ENCODE measurements at places on chromosomes 7 and 10.

DNA sequence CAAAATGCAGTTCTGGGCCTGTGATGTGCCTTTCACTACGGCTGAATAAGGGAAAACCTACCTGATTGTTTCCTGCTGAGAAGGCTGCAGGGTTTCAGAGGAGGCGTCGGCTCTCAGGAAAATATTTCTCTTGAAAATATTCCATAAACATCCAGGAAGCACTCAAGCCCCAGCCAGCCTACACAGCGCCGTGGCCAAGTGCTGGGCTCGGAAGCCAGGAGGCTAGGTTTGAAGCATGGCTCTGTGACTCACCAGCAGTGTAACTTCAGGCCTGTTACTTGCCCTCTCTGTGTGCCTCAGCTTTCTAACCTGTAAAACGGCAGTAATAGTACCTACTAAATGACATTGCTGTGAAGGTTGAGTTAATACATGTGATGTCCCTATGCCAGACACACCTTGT, 399.1 kb downstream of the GATA3 start:
- DNase-seq, result no peak

DNA sequence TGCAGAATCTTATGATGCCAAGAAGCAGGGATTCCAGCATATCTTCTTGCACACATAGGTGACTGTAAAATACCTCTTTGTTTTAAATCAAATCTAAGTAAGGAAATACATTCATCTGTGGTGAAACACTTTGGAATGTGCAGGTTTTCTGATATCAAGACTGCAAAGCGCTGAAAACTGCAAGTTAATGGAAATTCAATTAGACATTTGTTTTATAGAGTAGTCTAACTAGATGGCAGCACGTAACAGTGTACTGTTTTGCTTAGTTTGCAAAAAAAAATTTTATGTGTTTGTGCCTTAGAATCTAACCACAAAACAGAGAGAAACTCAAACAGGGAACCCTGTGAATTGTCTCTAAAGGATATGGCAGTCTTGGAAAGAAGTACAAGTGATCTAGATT, 259.2 kb downstream of the HDAC9 start:
- DNase-seq, result no peak

GRCh38 chr10:2244471-2244870, 507.1 kb upstream of the ADARB2 start:
- no peak for DNase-seq

GRCh38 chr10:17497446-17498030, 43.1 kb upstream of the ST8SIA6 start:
- peak; percentile 1 for DNase-seq

DNA sequence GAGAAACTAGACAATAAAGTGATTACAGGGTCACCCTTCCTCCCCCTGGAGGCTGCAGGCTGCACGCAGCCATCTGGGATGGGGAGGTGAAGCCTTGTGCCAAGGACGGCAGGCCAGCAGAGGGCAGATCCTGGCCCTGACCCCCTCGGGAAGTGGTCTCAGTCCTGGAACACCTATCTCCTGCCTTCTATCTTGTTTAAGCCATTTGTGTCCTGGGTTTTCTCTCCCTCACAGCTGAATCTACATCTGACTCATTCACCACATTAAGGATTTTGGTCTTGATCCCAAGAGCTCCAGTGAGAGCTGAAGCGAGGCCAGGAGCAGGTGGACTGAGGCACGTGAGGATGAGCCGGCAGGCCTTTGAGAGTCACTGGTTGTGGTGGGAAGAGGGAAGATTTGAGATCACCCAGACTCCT, 16.4 kb upstream of the PARP12 start:
- DNase-seq, result peak; percentile 16

- DNase-seq, result no peak
Observed at GRCh38 chr7:31716355-31716754, 29.3 kb downstream of the PPP1R17 start.

- DNase-seq, result no peak
Observed at GRCh38 chr7:91050677-91051076, 213.6 kb upstream of the FZD1 start.

DNA sequence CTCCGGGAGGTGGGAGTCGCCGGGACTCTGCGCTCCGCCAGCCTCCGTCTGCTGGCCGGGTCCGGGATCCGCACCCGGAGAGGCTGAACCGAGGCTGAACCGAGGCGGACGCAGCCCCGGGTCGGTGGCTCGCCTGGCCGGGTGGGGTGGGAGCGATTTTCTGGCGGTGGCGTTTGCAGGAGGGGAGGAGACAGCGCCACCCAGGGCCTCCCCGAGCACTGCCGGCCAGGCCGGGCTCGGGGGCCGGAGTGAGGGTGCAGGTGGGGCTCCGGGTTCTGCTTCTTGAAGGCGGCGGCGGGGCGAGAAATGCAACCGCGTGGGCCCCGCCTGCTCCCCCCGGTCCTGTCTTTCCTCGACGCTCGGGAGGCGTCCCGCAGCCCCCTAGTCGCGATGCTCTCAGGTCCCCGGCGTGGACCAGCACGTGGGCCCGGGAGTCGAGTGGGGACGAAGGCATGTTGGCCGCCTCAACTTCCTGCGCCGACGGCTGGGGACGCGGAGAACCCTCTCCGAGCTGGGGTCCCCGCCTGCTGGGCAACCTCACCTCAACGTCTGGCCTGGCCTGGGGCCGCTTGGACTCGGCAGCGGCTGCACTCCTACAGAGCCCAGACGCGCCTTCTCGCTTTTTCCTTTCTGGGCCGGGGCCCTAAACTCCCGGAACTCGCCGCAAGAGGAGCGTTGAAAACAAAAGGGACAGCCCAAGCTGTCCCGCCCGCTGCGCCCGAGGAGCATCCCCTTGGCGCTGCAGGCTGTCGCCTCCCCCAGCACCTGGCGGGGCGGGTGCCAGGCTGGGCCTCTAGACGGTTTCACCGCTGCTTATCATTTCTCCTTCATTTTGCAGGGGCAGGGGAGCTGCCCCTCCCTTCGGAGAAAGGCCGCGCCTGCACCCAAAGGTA, 25.2 kb upstream of the VAX1 start:
- DNase-seq, result no peak

DNA sequence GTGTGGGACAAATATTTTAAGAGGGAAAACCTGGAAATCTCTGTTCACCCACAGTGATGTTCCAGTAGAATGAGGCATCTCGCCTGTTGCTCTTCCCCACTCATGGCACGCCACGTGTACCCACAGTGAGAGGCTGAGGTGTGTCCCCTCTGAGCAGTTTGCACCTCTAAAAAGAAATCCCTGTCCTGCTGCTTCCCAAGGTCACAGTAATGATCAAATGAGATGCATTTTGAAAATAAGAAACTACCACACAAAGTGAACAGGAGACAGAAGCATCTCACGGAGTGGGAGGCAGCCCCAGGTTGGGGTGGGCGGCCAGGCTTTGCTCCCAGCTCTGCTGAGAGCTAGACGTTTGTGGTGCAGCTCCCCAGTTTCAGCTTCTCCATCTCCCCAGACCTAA, 12.4 kb upstream of the ZNF777 start:
- DNase-seq, result no peak

- no peak for DNase-seq
Observed at GRCh38 chr7:121621937-121622336, 225.8 kb upstream of the FAM3C start.

GRCh38 chr7:152886579-152887117, 127.1 kb downstream of the ACTR3B start:
- no peak for DNase-seq

- peak; percentile 45 for DNase-seq
Observed at GRCh38 chr7:159026271-159027055, 118.2 kb downstream of the VIPR2 start.

- DNase-seq, result no peak
Observed at GRCh38 chr7:26690135-26690805, 174.1 kb downstream of the SKAP2 start.

DNA sequence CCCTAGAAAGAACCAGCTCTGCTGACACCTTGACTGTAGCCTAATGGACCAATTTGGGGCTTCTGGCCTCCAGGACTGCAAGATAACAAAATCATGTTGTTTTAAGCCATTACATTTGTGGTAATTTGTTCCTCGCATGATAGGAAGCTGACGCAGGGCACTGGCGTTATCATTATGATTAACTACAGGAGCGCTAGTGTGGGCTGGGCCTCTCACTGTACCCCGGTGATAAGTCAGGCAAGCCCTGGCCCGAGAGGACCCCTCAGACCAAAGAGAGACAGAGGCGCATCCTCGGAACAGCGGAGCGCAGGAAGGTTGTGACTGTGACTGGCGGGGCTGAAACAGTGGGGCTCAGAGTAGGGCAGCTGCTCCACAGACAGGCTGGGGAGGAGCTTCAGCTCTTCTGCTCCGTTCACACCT, 150.3 kb upstream of the CHST15 start:
- no peak for DNase-seq

GRCh38 chr10:48224979-48225560, 49.4 kb downstream of the FRMPD2 start:
- no peak for DNase-seq

GRCh38 chr10:21458126-21458871, 67.2 kb downstream of the SKIDA1 start:
- DNase-seq, result no peak

DNA sequence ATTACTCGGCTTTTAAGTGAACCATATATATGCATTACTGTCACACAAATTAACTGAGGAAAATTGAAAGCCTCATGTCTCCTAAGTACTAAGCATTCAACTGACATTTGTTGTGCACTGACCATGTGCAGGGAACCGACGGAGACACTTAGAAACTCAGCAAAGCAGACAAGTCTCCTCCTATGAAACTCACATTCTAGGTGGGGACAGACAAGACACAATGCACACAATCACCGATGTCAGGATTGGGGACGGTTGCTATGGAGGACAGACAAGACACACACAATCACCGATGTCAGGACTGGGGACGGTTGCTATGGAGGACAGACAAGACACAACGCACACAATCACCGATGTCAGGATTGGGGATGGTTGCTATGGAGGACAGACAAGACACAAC, 134.0 kb downstream of the PTPRN2 start:
- no peak for DNase-seq

GRCh38 chr7:95316588-95316987, 7.7 kb downstream of the PON1 start:
- no peak for DNase-seq

GRCh38 chr10:25050402-25050801, 34.0 kb downstream of the THNSL1 start:
- DNase-seq, result no peak

- no peak for DNase-seq
Observed at GRCh38 chr10:43961523-43962345, 313.1 kb upstream of the ZNF32 start.

- DNase-seq, result no peak
Observed at GRCh38 chr7:74684921-74685320, 27.4 kb downstream of the GTF2I start.

GRCh38 chr7:52269669-52270068, 765.8 kb upstream of the POM121L12 start:
- DNase-seq, result no peak

- peak; percentile 4 for DNase-seq
Observed at GRCh38 chr7:112665709-112666108, 124.5 kb downstream of the TMEM168 start.

- no peak for DNase-seq
Observed at GRCh38 chr10:14414901-14415300, 84.2 kb upstream of the FRMD4A start.

Measured in NCI-H1417 (cell line).